Spinal cord (tissue), 10 donors: ENCODE measurements at places on chromosomes 4 and X. TPM values are rescaled to one million over a fixed set of nuclear protein-coding genes. Genes with fewer than 3 reads are reported as not detected.

- no peaks in the 10 kb centered on the region for H3K36me3 ChIP-seq
- peaks cover 3% of the 10 kb centered on the region for H3K4me1 ChIP-seq
- DNase-seq, result no peak
- no peak overlapping the region for H3K27ac ChIP-seq
- no peaks in the 10 kb centered on the region for H3K27me3 ChIP-seq
Measured at GRCh38 chr4:93730760-93731159, 97.8 kb upstream of the ATOH1 start.

- no peak overlapping the region for H3K27ac ChIP-seq
- no peaks in the 10 kb centered on the region for H3K36me3 ChIP-seq
- no peaks in the 10 kb centered on the region for H3K4me1 ChIP-seq
- DNase-seq, result no peak
- no peaks in the 10 kb centered on the region for H3K27me3 ChIP-seq
Measured at GRCh38 chr4:120415896-120416295, 349.2 kb upstream of the MAD2L1 start.

DNA sequence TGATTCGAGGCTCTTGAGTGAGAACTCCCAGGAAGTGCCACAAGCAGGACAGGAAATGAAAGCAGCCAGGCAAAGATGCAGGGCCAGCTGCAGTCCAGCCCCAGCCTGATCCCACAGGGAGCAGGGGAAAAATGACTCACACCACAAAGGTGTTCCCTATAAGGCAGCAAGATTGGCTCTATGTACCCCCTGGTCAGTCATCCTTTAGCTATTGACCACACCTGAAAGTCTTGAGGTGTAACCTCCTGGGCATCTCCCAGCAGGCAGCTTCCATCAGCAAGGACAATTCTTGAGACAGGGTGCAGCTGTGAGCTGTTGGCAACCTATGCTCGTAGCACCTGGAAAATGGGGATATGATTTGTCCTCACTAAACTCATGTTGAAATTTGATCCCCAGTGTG, 27.9 kb upstream of the EXOC1L start:
- no peaks in the 10 kb centered on the region for H3K36me3 ChIP-seq
- H3K4me3 ChIP-seq, result no peak overlapping the region
- H3K4me1 ChIP-seq, result peaks cover 9% of the 10 kb centered on the region
- no peak for DNase-seq
- no peak overlapping the region for H3K27ac ChIP-seq

- no peaks in the 10 kb centered on the region for H3K36me3 ChIP-seq
- no peak within 1 kb of the TSS for H3K4me3 ChIP-seq
- H3K4me1 ChIP-seq, result no peaks in the 10 kb centered on the region
- H3K27me3 ChIP-seq, result no peaks in the 10 kb centered on the region
Measured at GRCh38 chrX:70049925-70050324, at the start of gene AWAT2. Gene AWAT2, minus strand, starts transcription at chrX:70049938. Its CDS starts 6 bp downstream, at chrX:70049932.

DNA sequence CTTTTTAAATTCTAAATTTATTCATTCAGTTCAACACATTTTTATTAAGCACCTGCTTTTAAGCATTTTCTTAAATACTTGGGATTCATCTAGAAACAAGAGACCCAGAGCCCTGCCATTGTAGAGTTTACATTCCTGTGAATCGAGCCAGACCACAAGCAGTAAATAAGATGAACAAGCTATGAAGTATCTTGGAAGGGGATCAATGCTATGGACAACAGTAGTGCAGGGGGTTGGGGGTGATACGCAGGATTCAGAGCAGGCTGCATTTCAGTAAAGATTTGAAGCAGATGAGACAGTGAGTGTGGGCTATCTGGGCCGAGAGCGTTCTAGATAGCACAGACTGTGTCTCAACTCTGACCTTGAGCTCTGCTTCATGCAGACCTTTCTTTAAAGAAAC, 35.1 kb downstream of the CLDN22 start:
- H3K4me1 ChIP-seq, result no peaks in the 10 kb centered on the region
- no peak overlapping the region for H3K27ac ChIP-seq
- no peaks in the 10 kb centered on the region for H3K27me3 ChIP-seq
- H3K4me3 ChIP-seq, result no peak overlapping the region

- peaks cover 36% of the 10 kb centered on the region for H3K4me1 ChIP-seq
- no peak for DNase-seq
- H3K36me3 ChIP-seq, result no peaks in the 10 kb centered on the region
- no peak overlapping the region for H3K27ac ChIP-seq
Measured at GRCh38 chrX:107743995-107744394, 31.6 kb downstream of the TSC22D3 start.

DNA sequence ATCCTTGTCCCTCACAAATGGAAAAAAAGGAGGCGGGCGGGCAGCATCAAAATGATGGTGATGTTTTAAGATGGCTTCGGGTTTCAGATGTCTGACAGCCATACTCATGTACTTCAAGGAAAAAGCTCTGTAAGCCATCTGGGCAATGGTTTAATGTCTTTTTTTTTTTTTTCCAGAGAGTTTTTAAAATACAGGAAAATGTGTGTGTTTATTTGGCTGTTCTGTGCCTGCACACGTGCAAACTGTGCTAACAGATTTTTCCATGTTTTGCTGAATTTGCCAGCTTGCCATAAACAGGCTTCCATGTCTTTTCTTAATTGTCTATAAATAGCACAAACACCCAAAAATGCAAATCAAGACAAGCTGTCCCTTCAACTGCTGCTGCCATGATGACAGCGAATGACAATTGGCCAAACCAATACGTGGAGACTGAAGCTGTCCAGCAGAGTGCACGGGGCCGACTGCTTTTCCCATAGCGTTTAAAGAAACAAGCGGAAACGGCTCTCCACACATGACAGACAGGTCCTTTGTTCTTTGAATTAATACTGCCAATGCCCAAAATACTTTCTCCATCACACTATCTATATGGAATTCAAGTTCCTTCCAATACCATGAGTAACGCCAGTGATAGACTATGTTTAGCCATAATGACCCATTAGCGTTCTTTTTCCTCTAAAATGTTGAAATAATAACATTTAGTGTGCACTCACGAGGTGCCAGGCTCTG, 35.7 kb downstream of the AFAP1 start:
- H3K4me3 ChIP-seq, result no peak overlapping the region
- no peaks in the 10 kb centered on the region for H3K27me3 ChIP-seq
- peak overlapping the region; percentile 78 for H3K27ac ChIP-seq
- H3K4me1 ChIP-seq, result peaks cover 41% of the 10 kb centered on the region

DNA sequence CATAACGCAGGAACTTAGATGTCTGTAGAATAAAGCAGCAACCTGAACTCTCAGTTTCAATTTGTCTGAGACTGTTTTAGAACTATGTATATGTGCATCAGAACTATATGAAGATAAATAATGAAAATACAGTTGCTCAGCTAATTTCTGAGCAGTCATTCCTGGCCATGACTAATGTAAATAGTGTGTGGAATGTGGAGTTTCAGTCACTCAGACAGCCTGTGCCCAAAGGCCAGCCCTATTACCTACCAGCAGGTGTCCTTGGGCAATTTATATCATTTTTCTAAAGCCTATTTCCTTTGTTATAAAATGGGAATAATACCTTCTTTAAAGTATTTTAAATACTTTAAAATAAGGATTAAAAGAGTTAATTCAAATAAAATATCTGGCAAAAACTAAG, 56.0 kb upstream of the RELL1 start:
- H3K4me1 ChIP-seq, result no peaks in the 10 kb centered on the region
- no peaks in the 10 kb centered on the region for H3K27me3 ChIP-seq
- no peak for DNase-seq
- no peak overlapping the region for H3K27ac ChIP-seq
- no peak overlapping the region for H3K4me3 ChIP-seq

DNA sequence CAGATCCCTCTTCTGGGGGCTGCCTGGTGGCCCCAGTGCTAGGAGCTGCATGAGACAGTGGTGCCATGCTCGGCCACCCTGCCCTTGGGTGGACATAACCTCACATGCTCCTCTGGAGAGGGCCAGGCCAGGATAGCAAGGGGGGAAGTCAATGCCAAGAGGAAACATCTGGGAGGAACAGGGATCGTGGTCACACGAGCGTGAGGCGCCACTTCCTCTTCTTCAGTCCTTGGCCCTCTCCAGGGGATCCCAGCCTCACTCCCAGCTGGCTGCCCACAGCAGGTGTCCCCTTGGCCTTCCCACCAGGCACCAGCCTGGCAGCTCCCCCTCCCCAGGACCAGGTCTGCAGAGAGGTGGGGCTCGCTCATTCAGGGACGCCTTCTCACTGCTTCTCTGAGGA, 28.6 kb downstream of the TBC1D14 start:
- H3K36me3 ChIP-seq, result peaks cover 20% of the 10 kb centered on the region
- H3K27ac ChIP-seq, result no peak overlapping the region
- H3K4me3 ChIP-seq, result no peak overlapping the region
- peaks cover 42% of the 10 kb centered on the region for H3K4me1 ChIP-seq
- H3K27me3 ChIP-seq, result no peaks in the 10 kb centered on the region
- DNase-seq, result no peak

DNA sequence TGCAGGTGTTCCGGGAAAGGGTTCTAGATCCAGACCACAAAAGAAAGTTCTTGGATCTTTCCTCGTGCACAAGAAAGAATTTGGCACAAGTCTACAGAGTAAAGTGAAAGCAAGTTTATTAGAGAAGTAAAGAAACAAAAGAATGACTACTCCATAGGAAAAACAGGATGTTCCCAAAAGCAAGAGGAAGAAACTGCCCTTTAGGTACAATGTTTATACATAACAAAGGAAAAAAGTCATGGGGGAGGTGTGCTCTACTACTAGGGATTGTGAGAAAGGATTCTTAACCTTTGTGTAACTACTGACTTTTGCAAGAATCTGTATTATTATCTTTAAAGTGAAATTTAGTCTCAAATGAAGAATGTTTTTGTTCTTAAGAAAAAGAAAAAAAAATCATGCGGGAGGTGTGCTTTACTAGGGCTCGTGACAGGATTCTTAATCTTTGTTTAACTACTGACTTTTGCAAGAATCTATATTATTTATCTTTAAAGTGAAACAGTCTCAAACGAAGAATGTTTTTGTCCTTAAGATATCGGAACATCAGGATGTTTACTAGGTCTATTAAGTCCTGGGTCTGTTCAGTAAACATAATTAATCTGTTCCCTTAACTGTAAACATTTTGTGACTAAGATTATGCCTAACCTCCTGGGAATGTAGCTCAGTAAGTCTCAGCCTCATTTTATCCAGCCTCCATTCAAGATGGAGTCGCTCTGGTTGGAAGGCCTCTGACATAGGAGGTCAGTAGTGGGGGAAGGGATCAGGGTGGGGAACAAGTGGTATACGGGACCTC, 110.4 kb upstream of the BEND4 start:
- H3K4me3 ChIP-seq, result no peak overlapping the region
- H3K36me3 ChIP-seq, result no peaks in the 10 kb centered on the region
- no peaks in the 10 kb centered on the region for H3K4me1 ChIP-seq
- no peak for DNase-seq
- H3K27me3 ChIP-seq, result no peaks in the 10 kb centered on the region

- peaks cover 9% of the 10 kb centered on the region for H3K4me1 ChIP-seq
- no peak overlapping the region for H3K4me3 ChIP-seq
- peaks cover 16% of the 10 kb centered on the region for H3K27me3 ChIP-seq
- no peak overlapping the region for H3K27ac ChIP-seq
- H3K36me3 ChIP-seq, result no peaks in the 10 kb centered on the region
- DNase-seq, result no peak
Measured at GRCh38 chr4:154622598-154622997, 10.1 kb upstream of the FGG start.

GRCh38 chr4:87423317-87424098, 1.1 kb downstream of the NUDT9 start:
- no peaks in the 10 kb centered on the region for H3K27me3 ChIP-seq
- peak overlapping the region; percentile 99 for H3K4me3 ChIP-seq
- no peaks in the 10 kb centered on the region for H3K36me3 ChIP-seq
- H3K27ac ChIP-seq, result peak overlapping the region; percentile 16
- DNase-seq, result no peak

DNA sequence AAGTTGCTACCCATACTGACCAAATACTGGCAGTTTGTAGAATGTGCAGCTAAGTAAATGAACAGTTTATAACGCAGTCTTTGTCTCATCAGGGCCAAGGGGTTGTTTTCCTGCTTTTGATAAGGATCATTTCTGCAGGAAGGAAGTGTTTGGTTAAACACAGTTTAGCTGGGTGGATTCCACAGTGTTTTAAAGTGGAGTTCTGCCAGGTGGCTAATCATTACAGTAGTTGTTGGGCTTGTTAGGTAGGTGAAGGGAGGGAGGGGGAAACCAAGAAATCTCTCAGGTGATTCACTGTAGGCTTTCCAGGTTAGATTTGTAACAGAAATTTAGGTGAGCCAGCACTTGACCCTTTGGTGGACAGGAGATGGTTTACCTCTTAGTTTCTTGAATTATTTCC, 58.1 kb downstream of the FNIP2 start:
- H3K36me3 ChIP-seq, result no peaks in the 10 kb centered on the region
- no peaks in the 10 kb centered on the region for H3K27me3 ChIP-seq
- peaks cover 4% of the 10 kb centered on the region for H3K4me1 ChIP-seq
- H3K27ac ChIP-seq, result no peak overlapping the region
- DNase-seq, result no peak
- no peak overlapping the region for H3K4me3 ChIP-seq

DNA sequence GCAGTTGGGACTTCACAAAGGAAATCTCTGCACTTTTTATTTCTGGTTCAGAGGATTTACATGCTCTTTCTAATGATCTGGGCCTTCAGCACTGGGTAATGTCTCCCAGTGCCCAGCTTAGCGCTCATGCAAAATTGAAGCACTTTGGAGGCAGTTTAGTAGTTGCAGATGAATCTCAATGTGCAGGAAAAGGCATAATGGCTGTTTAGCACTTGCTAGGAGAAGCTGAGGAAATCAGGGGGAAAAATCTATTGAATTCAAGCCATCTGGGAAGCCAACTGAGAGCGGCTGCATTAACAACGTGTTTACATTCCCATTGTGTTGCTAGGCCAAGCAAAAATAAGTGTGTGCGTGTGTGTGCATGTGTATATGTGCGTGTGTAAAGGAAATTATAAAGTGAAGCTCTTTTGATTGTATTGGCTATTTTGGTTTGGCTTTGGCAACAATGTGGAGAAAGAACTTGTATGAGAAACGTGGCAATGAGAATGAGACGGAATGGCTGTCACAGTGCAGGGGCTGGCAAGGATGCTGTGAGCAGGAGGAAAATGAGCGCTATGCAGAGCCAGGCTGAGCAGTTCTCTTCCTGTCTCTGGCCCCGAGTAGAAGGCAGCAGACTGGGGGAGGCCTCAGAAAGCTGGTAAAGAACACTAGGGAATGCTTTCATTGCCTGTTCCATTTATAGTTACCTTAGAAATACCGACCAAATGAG, 231.5 kb downstream of the UNC5C start:
- H3K36me3 ChIP-seq, result no peaks in the 10 kb centered on the region
- no peaks in the 10 kb centered on the region for H3K27me3 ChIP-seq
- no peak overlapping the region for H3K4me3 ChIP-seq
- no peaks in the 10 kb centered on the region for H3K4me1 ChIP-seq
- no peak overlapping the region for H3K27ac ChIP-seq
- peak; percentile 38 for DNase-seq

- no peaks in the 10 kb centered on the region for H3K4me1 ChIP-seq
- no peaks in the 10 kb centered on the region for H3K27me3 ChIP-seq
- no peak overlapping the region for H3K4me3 ChIP-seq
Measured at GRCh38 chr4:158999166-158999682, 103.7 kb upstream of the RAPGEF2 start.

GRCh38 chrX:43557792-43558191, 98.3 kb upstream of the MAOA start:
- H3K27me3 ChIP-seq, result peaks cover 6% of the 10 kb centered on the region
- peak; percentile 79 for DNase-seq
- no peaks in the 10 kb centered on the region for H3K36me3 ChIP-seq
- no peak overlapping the region for H3K27ac ChIP-seq

The HSFX4 gene
- not detected for total RNA-seq

The PCSK1N gene
- 91.4 TPM for total RNA-seq

The STBD1 gene
- 0.94 TPM for total RNA-seq

The TMEM271 gene
- 6.7 TPM for total RNA-seq

The HSFX1 gene
- 2.2 TPM for total RNA-seq

The GPR143 gene
- total RNA-seq, result 3.7 TPM

The MSANTD1 gene
- 1.4 TPM for total RNA-seq

The GLRA2 gene
- total RNA-seq, result 14.4 TPM

The HAND2 gene
- total RNA-seq, result 0.20 TPM

The FRMD7 gene
- total RNA-seq, result 0.59 TPM

The MBNL3 gene
- 12.3 TPM for total RNA-seq

The TLR2 gene
- 3.7 TPM for total RNA-seq

The NWD2 gene
- 3.5 TPM for total RNA-seq
